NCI-H1930 (cell line): ENCODE measurements at places on chromosomes 6 and 20.

DNA sequence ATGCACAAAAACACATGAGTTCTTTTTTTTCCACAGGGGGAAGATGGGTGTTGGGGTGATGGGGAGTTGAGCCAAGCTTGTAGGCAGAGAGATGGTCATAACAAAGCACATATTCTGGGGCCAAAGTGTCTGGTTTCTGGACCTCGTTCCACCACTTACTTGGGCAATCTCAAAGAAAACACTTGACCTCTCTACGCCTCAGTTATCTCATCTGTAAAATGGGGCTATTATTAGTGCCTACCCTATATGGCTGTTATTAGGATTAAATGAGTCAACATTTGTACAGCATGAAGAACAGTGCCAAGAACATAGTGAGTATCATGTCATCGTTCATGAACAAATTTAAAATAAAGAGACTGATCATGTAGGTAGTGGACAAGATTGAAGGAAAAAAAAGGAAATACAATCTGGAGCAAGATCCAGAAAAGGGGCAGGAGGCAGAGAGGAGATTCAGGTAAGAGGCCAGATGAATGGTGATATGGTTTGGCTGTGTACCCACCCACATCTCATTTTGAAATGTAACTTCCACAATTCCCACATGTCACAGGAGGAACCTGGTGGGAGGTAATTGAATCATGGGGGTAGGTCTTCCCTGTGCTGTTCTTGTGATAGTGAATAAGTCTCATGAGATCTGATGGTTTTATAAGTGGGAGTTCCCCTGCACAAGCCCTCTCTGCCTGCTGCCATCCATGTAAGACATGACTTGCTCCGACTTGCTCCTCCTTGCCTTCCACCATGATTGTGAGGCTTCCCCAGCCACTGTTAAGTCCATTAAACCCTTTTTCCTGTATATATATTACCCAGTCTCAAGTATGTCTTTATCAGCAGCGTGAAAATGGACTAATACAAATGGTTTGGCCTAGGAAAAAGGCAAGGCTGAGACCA is 14.2 kb downstream of the EEF1E1 start:
- no peak for DNase-seq

GRCh38 chr6:3263096-3263495 is 4.3 kb downstream of the PSMG4 start:
- no peak for DNase-seq

- no peak for DNase-seq
Observed at GRCh38 chr20:33697129-33697528, 10.9 kb upstream of the E2F1 start.

GRCh38 chr6:31175971-31176370 is 5.5 kb upstream of the POU5F1 start:
- DNase-seq: no peak

GRCh38 chr6:134165561-134166201 is 113.3 kb upstream of the SLC2A12 start:
- DNase-seq: no peak
